ENCODE measurements at places on chromosomes 6 and 20.

DNA sequence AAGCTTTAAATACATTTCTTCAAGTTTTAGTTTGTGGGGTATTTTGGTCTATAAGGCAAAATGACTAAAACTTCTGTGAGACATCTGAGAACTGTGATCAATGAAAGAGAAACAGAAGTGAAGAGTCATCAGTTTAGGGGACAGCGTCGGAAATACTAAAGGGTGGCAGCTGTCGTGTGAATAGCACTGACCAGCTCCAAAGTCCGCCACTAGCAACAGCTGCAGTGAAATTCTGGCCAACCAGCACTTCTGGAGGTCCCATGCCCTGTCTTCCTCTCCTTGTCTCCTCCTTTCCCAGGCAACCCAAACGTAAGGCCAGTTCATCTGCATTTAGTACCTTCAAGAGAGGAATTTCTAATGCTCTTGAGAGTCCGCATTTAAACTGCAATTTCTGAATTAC lies 87.5 kb downstream of the DACT2 start:
- peak; percentile 61 for DNase-seq

GRCh38 chr6:129646642-129647041 lies 63.3 kb downstream of the ARHGAP18 start:
- peak; percentile 19 for DNase-seq

GRCh38 chr6:166775180-166775922 lies 148.3 kb upstream of the RPS6KA2 start:
- DNase-seq, result peak; percentile 79

DNA sequence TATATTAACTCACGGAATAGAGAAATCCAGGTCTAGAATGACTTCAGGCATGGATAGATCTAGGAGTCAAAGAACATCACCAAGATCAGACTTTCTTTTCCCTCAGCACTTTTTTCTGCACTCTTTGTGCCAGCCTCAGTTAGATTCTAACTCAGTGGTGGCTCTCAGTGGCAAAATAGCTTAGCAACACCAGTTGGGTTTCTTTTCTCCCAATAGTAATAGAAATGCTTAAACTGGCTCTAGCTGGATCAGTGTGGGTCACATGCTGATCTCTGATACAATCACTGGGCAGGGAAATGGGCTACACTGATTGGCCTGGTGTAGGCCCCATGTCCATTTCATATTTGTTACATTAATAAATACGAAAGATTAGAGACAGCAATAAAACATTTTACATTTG lies 44.2 kb upstream of the ARFGEF2 start:
- DNase-seq, result no peak

- no peak for DNase-seq
These were observed 32.7 kb upstream of the SLC22A1 start for GRCh38 chr6:160088784-160089533.

DNA sequence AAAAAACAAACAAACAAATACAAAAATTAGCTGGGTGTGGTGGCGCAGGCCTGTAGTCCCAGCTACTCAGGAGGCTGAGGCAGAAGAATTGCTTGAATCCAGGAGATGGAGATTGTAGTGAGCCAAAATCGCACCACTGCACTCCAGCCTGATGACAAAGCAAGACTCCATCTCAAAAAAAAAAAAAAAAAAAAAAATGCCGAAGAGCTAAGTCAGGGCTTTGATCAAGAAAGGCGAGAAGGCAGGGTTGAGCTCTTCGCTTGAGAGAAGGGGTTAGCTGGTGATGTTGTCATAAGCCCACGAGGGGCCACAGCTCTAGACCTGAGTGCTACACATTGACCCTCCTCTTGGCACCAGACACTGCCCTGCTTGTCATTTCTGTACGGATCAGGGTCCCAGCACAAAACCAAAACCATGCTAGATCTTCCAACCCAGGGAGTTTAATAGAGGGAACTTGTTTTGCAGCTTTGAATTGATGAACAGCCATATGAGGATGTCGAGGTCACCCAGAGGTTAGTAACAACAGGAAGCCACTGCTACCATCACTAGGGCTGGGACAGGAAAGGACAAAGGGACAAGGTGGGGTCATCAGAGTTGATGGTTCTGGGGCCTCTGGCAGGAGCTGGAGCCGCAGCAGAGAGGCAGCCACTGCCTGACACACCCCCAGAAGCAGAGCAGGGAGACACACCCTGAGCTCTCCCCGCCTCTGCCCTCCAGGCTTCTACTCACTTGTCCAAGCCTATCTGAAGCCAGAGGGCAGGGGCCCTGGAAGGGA lies 122.7 kb downstream of the SNX5 start:
- DNase-seq, result peak; percentile 94

All from RPMI8226 (cell line).